Effector CD4-positive, alpha-beta T cell (primary cell): ENCODE measurements at places on chromosomes 7 and 10.
A peak's percentile ranks its signal among the peaks of the same experiment; 100 is the strongest.

- DNase-seq: no peak
Observed at GRCh38 chr7:27650283-27650682, 12.4 kb downstream of the HIBADH start.

GRCh38 chr10:62652114-62652513 lies 152.4 kb upstream of the ADO start:
- no peak for DNase-seq

- no peak for DNase-seq
Observed at GRCh38 chr7:158328376-158329013, 259.1 kb downstream of the PTPRN2 start.

GRCh38 chr10:129032372-129033313 lies 434.4 kb upstream of the MGMT start:
- DNase-seq: no peak

- no peak for DNase-seq
Observed at GRCh38 chr7:39259391-39260003, 281.8 kb downstream of the POU6F2 start.

- peak; percentile 3 for DNase-seq
Observed at GRCh38 chr7:92135052-92135889, 994 bp upstream of the CYP51A1 start.

GRCh38 chr7:30327813-30328212 lies 43.4 kb downstream of the ZNRF2 start:
- DNase-seq: no peak

DNA sequence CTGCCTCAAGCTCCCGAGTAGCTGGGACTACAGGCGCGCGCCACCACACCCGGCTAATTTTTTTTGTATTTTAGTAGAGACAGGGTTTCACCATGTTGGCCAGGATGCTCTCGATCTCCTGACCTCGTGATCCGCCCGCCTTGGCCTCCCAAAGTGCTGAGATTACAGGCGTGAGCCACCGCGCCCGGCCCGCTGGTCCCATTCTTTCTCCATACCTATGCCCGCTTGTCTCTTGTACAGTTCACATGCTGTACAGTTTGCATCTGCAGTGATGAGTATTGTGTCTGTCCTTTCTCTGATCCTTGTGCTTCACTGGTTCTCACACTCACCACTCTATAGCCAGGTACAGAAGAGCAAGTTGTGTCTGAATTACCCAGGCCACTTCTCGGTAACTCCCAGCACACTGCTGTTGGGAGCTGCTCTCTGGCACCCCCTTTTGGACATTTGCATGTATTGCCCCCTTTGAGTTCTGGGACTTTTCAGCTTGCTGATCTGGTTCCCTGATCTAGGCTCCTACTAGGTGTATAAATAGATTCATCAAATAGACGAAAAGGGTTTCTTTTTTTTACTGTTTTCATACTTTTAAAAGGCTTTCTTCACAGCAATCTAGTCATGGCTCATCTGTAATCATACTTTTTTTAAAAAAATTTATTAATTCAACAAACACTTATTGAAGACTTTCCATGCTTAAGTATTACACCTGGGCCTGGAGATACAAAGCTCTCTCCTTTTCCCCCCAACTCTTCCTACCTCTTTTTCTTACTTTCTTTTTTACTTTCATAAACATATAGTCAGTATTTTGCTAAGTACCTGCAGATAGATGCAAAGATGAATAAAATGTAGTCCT lies 53.5 kb downstream of the AOAH start:
- DNase-seq: peak; percentile 53

GRCh38 chr7:75631711-75632110 lies 107.0 kb downstream of the HIP1 start:
- no peak for DNase-seq

GRCh38 chr7:43135129-43135528 lies 22.7 kb downstream of the HECW1 start:
- no peak for DNase-seq

- no peak for DNase-seq
Observed at GRCh38 chr10:101066146-101066895, 4.5 kb downstream of the KAZALD1 start.

- no peak for DNase-seq
Observed at GRCh38 chr10:51960494-51960895, 261.1 kb upstream of the CSTF2T start.

DNA sequence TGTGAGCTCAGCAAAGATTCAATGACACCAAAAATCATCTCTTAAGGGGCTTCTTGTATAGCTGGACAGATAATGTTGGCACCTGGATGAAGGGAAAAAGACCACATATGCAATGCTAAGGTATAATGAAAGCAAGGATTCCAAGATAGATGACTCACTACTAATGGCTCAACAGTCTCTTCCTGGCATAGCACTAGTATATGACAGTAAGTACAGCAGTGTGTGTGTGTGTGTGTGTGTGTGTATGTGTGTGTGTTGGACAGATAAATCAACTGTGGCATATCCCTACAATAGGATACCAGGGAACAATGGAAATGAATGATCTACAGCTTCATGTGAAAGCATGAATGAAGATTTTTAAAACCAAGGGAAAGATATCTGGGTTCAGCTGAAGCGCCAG lies 257.1 kb downstream of the SFMBT2 start:
- DNase-seq: no peak

GRCh38 chr10:91559750-91560149 lies 73.1 kb downstream of the PPP1R3C start:
- no peak for DNase-seq

DNA sequence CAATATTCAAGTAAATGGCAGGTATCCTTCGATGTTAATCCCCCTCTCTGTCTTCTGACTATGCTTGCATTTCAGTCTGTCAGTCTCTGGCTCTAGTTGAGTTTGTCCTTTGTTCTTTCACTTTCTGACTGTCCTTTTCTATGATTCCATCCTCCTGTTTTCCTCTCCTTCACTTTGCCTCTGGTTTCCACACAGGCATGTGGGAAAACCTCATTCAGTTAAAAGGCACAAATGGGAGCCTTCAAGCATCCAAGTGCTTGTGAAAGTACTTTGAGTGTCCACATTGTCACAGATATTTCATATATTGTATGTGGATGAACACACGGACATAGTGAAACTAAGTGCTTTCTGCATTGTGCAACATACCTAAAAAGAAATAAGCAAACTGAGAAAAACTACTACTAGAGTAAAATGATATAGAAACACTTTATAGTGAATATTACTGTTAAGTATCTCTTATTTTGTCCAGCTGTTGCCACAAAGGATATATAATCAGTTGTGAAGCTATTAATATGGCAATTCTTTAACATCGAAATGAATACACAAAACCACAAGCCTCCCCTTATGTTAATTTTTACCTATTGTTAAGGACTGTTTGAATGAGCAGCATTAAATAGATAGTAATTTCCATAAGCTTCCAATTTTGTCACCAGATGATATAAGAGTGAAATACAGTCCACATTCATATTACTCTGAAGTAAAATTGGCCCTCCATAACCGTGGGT lies 71.7 kb downstream of the NRBF2 start:
- no peak for DNase-seq

DNA sequence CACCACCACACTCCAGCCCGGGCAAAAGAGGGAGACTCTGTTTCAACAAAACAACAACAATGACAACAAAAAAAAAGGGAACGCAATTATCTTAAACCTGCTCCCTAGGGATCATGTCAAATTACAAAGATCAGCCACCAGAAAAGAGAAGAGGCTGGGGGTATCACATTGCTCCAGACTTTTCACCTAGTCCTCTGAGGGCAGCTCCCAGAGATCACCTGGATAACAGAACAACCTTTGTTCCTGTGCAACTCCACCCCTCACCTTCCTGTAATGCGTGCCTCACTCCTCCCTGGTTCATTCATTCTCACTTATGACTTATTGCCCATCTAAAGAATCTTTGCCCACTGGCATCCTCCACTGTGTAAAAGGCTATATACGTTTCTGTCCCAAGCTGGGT lies 31.8 kb downstream of the SVOPL start:
- no peak for DNase-seq

GRCh38 chr10:34584164-34584563 lies 230.9 kb downstream of the PARD3 start:
- no peak for DNase-seq

DNA sequence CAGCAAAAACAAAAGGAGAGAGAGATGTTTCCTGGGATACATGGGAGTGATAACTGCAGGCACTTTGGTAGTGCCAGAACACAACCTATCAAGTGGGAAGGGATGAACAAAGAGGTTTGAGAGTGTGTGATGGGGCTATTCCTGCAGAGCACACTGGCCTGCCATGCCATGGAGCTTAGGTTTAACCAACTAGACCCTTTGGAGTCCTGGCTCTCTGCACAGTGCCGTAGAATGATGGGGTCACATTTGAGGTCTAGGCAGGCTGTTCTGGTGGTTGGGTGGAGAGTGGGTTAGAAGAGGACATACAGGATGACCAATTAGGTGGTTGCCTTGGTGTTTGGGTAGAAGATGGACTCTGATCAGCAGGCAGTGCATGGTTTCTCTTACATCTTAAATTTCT lies 101.9 kb upstream of the HABP2 start:
- DNase-seq: no peak

GRCh38 chr10:12614177-12614995 lies 265.0 kb downstream of the CAMK1D start:
- DNase-seq: no peak

DNA sequence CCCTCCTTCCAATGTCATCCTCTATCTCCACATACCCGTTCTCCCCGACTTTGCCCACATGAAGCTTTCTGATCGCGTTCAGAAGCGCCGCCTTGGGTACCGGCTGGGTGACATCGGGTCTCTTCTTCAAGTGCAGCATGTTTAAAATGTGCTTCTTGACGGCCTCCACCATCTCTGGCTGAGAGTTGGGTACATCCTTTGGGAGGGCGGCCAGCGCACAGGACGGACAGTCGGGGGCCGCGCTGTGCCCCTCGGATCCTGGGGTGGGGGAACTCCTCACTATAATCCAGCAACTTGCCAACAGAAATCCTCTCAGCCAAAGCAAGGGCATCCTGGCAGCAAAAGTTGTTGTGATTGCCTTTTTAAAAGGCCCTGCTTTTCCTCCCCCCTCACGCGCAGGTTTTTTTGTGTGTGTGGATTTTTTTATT lies 2.8 kb downstream of the INHBA start:
- no peak for DNase-seq

- no peak for DNase-seq
Observed at GRCh38 chr10:48608279-48608681, 3.4 kb upstream of the ARHGAP22 start.

DNA sequence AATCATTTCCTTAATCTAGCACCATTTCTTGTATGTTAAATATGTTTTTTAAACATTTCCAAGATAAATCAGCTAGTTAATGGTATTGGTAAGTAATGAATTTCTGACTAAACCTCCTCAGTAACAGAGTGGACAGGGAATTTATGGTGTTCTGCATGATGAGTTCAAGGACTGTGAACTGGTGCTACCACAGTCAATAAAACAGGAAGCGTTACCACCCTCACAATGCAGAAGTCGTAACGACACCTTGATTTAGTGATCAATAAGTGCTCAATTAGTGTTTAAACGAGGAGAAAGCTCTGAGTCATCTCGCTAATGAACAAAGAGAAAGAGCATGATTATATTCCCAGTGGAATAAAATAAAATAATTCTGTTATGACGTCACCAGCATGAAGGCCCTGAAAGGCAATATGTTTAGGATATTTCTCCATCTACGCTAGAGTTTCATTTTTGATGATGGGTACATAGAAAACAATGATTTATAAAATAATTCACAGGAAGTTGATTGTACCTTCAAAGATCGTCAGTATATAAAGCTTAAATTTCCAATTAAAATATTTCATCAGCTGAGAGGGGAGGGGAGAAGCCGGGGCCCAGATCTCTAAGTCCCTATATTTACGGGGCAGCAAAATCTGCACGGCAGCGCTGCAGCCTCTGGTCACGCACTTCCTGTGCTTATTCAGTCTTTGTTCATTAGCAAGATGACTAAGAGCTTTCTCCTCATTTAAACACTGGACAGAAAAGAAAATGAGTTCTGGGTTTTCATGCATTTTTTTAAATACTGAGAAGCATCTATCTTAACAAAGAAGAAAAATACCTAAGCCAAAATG lies 400.5 kb downstream of the PTPRN2 start:
- DNase-seq: no peak

DNA sequence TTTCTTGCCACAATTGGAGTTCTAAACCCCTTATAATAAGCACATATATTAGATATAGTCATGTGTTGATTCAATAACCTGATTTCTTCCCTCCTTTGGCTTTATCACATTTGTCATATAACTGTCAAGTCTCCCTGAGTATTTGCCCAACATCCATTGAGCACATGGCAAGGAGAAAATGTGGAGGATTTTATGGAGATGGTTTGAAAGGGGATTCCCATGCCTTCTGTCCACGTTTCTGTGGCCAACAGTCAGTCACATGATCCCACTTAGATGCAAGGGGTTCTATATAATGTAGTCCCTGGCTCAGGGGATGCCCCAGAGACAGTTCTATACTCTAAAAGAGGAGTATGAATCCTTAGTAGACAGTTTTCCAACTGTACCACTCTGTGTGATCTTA lies 577.7 kb downstream of the NRG3 start:
- no peak for DNase-seq

- no peak for DNase-seq
Observed at GRCh38 chr10:113019692-113020474, 69.8 kb downstream of the TCF7L2 start.

GRCh38 chr10:112614586-112614985 lies 167.6 kb downstream of the VTI1A start:
- DNase-seq: no peak

DNA sequence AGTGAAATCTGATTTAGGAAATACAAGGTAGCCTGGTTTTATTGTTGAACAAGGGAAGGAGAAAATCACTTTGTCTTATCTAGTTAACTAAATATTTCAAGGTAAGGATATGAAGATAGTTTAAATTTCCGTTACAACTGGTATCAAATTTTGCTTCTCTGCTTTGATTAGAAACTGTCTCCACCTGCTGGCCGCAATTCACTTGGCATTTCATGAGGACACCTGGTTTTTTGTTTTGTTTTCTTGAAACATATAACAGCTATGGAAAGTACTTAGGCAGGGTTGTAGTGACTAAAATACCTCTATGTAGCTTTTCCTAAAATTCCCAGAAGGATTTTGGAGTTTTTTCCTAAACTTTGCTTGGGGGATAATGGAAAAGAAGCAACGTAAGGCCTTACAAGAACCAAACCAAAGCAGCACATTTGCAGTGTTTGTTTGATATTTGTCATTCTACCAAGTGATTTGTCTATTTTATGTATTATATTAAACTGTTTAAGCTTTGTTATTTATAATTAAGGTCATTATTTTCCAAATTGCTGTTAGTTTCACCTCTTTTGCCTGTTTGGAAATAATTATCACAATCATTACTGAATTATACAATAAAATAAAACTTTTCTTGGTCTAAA lies 73.6 kb downstream of the AHCYL2 start:
- DNase-seq: peak; percentile 27
